ENCODE measurements at places on chromosomes 2 and 18.

- no peak for DNase-seq
Observed at GRCh38 chr2:233807966-233808935, 30.1 kb downstream of the MROH2A start.

DNA sequence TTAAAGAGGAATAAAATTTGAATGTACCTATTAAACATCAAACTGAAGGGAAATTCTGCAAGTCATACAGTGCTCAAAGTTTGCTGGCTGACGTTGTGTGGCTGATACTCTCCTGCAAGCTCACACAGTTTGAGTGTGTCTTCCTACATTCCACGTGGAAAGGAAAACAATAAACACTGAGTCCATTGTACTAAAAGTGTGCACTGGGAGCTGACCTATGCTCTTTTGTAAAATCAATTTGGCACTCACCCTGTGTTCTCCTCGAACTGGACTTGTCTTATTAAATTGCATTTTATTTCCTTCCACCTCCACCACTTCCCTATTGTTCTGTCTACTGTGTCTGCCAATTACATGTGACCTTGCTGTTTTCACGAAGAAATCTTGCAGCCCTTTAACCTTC, 458.0 kb downstream of the CPS1 start:
- peak; percentile 8 for DNase-seq

- DNase-seq = peak; percentile 60
Observed at GRCh38 chr18:9619545-9619944, 5.2 kb upstream of the PPP4R1 start.

DNA sequence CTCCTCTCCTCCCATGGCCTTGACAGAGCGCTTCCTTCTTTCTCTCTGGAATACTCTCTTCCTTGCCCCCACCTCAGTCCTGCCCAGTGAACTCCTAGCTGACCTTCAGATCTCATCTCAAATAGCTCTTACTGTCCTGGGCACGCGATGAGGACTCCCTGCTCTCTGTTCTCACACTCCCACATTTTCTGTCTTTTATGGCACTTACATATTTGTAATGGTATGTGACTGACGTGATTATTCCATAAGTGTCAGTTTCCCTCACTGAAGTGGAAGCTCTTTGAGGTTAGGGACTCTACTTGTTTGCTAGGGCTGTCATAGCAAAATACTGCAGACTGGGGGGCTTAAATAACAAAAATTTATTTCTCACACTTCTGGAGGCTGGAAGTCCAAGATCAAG, 1.7 kb upstream of the DYSF start:
- no peak for DNase-seq

- DNase-seq = no peak
Observed at GRCh38 chr2:76711490-76711889, 810.7 kb downstream of the LRRTM4 start.

GRCh38 chr2:15712551-15713342, 121.1 kb downstream of the DDX1 start:
- no peak for DNase-seq

DNA sequence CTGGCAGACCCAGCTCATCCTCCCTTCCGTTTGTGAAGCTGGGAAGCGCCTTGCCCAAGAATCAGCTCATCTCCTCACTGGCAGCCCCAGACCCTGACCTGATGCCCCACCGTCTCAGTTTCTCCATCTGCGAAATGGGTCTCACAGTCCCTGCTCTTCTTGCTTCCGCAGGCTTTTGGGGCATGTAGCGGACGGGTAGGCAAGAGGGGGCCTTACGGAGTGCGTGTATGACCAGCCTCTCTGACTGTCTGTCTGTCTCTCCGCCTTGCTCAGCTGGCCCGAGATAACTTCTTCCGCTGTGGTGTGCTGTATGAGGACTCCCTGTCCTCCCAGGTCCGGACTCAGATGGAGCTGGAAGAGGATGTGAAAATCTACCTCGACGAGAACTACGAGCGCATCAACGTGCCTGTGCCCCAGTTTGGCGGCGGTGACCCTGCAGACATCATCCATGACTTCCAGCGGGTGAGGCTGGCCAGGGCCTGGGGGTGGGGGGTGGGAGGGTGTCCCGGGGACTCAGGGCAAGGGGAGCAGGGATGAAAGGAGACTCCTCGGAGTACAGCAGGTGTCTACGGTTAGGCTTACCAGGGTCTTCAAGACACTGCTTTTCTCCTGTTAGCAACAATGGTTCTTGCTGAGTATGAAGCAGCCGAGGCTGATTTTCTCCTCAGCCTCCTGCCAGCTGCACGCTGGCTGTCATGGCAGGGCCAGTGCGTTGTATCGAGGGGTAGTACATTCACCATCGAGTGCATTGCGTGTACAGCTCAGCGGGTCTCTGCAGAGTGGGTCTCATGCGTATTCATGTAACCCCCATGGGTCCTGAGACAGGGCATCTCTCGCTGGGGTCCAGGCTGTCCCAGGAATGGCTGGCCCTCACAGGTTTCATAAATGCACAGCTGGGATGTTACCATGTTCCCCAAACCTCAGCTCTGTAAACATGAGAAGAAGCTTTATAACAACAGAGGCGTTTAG, 10.9 kb downstream of the ITM2C start:
- no peak for DNase-seq

- no peak for DNase-seq
Observed at GRCh38 chr2:84649487-84650142, 133.3 kb downstream of the DNAH6 start.
